H1 (cell line): ENCODE measurements at places on chromosomes 5 and 9. TPM values are rescaled to one million over a fixed set of nuclear protein-coding genes. Genes with fewer than 3 reads are reported as not detected.

Gene FLT4
- 7.7 TPM in 2 replicates for total RNA-seq

Gene GNPDA1
- total RNA-seq, result 93.6 and 94.3 TPM in 2 replicates

Gene FCN2
- total RNA-seq, result not detected in 2 replicates

Gene PCDHA9
- 0.28 and 0.36 TPM in 2 replicates for total RNA-seq

Gene ANKRD55
- total RNA-seq, result not detected in 2 replicates

Gene OR5C1
- total RNA-seq, result not detected in 2 replicates

Gene NSD1
- total RNA-seq, result 165 and 168 TPM in 2 replicates
